ENCODE measurements at places on chromosomes 1 and 21. TPM values are rescaled to one million over a fixed set of nuclear protein-coding genes. Genes with fewer than 3 reads are reported as not detected.

GRCh38 chr1:33232716-33233115 lies 23.6 kb upstream of the ZNF362 start:
- H3K36me3 ChIP-seq, result no peaks in the 10 kb centered on the region
- no peak overlapping the region for H3K4me3 ChIP-seq
- peaks cover 17% of the 10 kb centered on the region for H3K4me1 ChIP-seq
- H3K27ac ChIP-seq, result no peak overlapping the region
- no peak for DNase-seq

DNA sequence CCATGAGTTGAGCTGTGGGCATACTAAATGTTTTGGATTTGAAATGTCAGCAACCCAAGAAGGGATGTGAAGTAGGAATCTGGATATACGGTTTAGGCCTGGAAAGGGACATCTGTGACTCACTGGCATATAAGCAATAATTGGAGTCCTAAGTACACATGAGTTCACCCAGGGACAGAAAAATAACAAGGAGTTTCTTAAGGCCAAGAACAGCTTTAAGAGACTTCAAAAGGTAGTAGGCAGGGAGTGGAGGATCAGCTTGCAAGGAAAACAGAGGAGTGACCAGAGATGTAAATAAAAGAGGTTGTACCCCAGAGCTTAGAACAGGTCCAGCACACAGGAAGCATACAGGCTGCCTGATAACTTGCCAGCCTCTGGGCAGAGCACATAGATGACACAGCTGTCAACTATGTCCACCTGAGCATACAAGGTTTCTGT lies 28.1 kb downstream of the TMEM50B start:
- H3K27me3 ChIP-seq, result no peaks in the 10 kb centered on the region
- H3K4me1 ChIP-seq, result peaks cover 1% of the 10 kb centered on the region
- no peak for DNase-seq
- H3K27ac ChIP-seq, result no peak overlapping the region
- peaks cover 6% of the 10 kb centered on the region for H3K36me3 ChIP-seq
- H3K4me3 ChIP-seq, result no peak overlapping the region

GRCh38 chr1:161073474-161074121 lies 3.9 kb upstream of the ARHGAP30 start:
- H3K4me1 ChIP-seq, result peaks cover 31% of the 10 kb centered on the region
- no peak for DNase-seq
- H3K27me3 ChIP-seq, result no peaks in the 10 kb centered on the region
- H3K36me3 ChIP-seq, result peaks cover 12% of the 10 kb centered on the region
- H3K27ac ChIP-seq, result no peak overlapping the region

- H3K36me3 ChIP-seq, result peaks cover 39% of the 10 kb centered on the region
- no peaks in the 10 kb centered on the region for H3K27me3 ChIP-seq
- H3K4me1 ChIP-seq, result peaks cover 39% of the 10 kb centered on the region
- H3K27ac ChIP-seq, result peak overlapping the region; percentile 95
Measured at GRCh38 chr1:156337888-156338179, 258 bp downstream of the CCT3 start.

DNA sequence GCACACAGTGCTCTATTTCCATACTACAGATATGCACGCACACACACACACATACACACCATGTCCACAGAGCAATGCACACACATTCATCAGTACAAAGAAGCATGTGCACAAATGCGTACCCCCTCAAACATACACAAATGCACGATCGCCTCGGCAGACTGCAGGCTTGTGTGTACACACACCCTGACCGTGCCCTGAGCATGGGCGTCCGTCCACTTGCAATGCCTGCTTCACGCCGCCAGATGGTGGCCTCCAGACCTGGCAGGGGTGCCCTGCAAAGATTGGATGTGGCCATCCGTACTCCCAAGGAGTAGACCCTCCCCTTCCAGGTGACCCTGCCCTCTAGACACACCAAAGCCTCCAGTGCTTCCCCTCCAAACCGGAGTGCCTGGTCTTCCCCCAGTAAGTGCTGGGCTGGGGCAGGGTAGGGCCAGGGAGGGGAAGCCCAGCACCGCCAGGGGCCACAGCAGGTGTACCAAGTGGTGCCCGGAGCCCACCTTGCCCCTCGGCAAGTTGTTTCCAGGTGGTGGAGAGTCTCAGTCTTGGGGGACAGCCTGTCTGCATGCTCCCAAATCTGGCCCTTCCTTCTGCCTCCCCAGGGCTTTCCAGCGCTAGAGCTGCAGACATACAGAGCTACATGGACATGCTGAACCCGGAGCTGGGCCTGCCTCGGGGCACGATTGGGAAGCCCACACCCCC lies 20.6 kb downstream of the ESPN start:
- H3K36me3 ChIP-seq, result no peaks in the 10 kb centered on the region
- DNase-seq, result peak; percentile 60
- peaks cover 45% of the 10 kb centered on the region for H3K27me3 ChIP-seq
- peaks cover 12% of the 10 kb centered on the region for H3K4me1 ChIP-seq
- H3K4me3 ChIP-seq, result no peak overlapping the region
- H3K27ac ChIP-seq, result no peak overlapping the region

GRCh38 chr1:107141491-107142126 lies 770 bp downstream of the NTNG1 start:
- no peak for DNase-seq
- peaks cover 21% of the 10 kb centered on the region for H3K4me1 ChIP-seq
- H3K27ac ChIP-seq, result no peak overlapping the region
- H3K4me3 ChIP-seq, result peak overlapping the region; percentile 45
- no peaks in the 10 kb centered on the region for H3K36me3 ChIP-seq

DNA sequence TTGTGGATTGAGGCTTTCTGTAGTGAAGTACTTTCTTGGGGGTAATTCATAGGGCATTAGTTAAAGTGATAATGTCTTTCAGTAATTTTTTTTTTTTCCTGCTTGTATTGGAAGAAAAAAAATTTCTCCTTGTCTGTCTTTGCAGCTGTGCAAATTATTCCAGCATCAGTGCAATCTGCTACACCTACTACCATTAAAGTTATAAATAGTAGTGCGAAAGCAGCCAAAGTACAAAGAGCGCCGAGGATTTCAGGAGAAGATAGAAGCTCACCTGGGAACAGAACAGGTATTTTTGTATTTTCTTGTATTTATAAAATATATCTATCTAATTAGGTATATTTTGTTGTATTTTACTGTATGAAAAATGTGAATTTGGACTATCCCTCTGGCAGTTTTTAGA lies 29.3 kb downstream of the GABPA start:
- no peaks in the 10 kb centered on the region for H3K27me3 ChIP-seq
- no peak overlapping the region for H3K27ac ChIP-seq
- H3K4me3 ChIP-seq, result no peak overlapping the region
- peaks cover 17% of the 10 kb centered on the region for H3K4me1 ChIP-seq
- DNase-seq, result no peak

DNA sequence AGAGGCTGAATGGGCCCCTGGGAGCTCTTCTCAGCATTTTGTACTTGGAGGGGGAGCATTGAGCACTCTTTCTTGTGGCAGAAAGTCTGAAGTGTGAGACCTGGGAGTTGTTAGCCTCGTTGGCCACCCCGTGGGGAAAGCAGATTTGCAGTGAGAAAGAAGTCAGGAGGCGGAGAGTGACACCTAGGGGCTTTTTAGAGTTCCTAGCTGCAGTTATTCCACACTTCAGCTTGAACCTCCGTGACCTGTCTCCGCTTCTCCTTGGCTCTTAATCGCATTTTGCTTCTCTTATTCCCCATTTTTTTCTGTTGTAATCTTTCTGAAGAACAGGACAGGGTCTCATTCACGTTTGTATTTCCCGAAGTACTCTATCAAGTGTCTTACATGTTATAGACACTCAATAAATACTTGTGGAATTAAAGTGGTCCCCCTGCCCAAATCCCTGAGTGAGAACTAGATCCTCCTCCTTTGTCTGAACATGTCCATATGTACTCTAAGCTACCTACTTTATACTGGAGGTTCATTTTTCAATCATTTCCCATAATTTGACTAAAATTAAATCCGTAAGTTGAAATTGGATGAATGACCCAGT lies 14.5 kb upstream of the C1orf141 start:
- H3K36me3 ChIP-seq, result peaks cover 3% of the 10 kb centered on the region
- no peak overlapping the region for H3K27ac ChIP-seq
- peak; percentile 65 for DNase-seq

- H3K36me3 ChIP-seq, result no peaks in the 10 kb centered on the region
- peaks cover 30% of the 10 kb centered on the region for H3K27me3 ChIP-seq
- peaks cover 5% of the 10 kb centered on the region for H3K4me1 ChIP-seq
- no peak for DNase-seq
- no peak overlapping the region for H3K4me3 ChIP-seq
- H3K27ac ChIP-seq, result no peak overlapping the region
Measured at GRCh38 chr1:155093911-155094621, 15.4 kb downstream of the EFNA3 start.

- peaks cover 25% of the 10 kb centered on the region for H3K27me3 ChIP-seq
- H3K27ac ChIP-seq, result no peak overlapping the region
- peak overlapping the region; percentile 2 for H3K4me3 ChIP-seq
- DNase-seq, result peak; percentile 47
Measured at GRCh38 chr1:113226148-113226547, 153.2 kb downstream of the LRIG2 start.

DNA sequence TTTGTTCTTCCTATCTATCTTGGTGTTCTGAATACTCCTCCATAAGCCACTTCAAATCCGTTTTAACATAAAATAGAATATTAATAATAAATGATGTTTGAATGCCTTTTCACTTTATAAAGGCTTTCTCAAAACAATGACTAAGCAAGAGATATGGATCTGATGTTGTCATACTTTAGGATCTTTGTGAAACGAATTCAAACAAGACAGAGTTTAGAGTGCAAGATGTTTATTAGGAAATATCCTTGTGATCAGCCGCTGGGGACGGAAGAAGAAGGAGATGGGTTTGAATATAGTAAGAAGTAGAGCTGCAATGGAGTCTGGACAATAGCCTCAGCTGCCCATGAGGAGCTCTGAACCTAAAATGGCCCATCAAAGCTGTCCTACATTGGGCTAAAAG lies 351.8 kb downstream of the NEGR1 start:
- no peak overlapping the region for H3K4me3 ChIP-seq
- no peaks in the 10 kb centered on the region for H3K4me1 ChIP-seq
- no peak overlapping the region for H3K27ac ChIP-seq

DNA sequence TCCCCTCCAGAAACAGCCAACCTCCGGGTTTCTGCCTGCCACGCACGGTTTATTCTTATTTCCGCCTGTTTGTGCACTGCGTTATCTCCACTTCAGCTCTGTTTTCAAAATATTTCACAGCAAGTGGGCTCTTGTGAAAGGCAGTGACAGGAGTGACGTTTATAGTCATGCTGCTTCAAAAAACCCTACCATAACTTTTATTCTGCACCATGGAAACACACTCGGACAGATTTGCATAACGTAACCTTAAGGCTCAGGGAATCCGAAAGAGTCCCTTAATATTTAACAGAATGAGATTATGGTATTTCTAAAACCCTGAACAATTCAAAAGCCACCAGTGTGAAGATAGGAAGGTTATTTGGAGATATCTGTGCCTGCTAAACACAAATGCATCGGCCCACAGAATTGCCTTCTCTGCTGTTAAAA lies 782 bp upstream of the SDE2 start:
- no peaks in the 10 kb centered on the region for H3K27me3 ChIP-seq
- peaks cover 68% of the 10 kb centered on the region for H3K4me1 ChIP-seq
- H3K4me3 ChIP-seq, result peak overlapping the region; percentile 100
- H3K27ac ChIP-seq, result peak overlapping the region; percentile 100

The SPATA46 gene
- total RNA-seq, result not detected

The ADORA1 gene
- total RNA-seq, result not detected

The SPRR2B gene
- not detected for total RNA-seq

The A3GALT2 gene
- total RNA-seq, result not detected

Data from activated CD4-positive, alpha-beta memory T cell treated with anti-CD3 and anti-CD28 coated beads, Interleukin-2, amount 10 ng/mL, durations not matched to agents 7 days and 5 days (primary cell).